ENCODE measurements at places on chromosomes 3 and 15. TPM values are rescaled to one million over a fixed set of nuclear protein-coding genes. Genes with fewer than 3 reads are reported as not detected.

- no peaks in the 10 kb centered on the region for H3K4me1 ChIP-seq
- no peak for DNase-seq
- H3K27ac ChIP-seq, result no peak overlapping the region
- H3K27me3 ChIP-seq, result no peaks in the 10 kb centered on the region
- no peaks in the 10 kb centered on the region for H3K36me3 ChIP-seq
These were observed 47.8 kb upstream of the ADGRG7 start for GRCh38 chr3:100561459-100562158.

DNA sequence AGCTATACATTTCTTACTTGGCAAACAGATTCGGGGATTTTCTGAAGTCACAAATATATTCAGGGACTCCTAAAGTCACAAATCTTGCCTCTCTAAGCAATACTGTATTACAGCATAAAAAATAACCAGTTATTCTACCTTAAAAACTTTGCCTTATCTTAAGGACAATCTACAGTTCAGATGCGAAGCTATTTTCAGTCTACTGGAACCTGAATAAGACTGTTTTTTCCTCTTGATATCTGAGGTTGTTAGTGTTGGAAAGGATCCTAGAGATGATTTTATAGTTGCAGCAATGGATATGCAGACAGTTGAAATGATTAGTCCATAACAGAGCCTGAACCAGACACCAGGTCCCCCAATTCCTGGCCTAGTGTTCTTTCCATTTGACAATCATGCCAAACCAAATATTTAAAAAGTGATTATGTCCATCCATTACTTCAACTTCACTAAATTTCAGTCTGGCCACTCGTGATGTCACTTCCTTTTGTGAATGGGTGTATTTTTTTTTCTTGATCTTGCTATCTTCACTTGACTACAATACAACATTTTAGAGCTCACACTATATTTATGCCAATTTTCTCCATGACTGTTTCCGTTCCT is 1.8 kb downstream of the HDGFL3 start:
- H3K4me1 ChIP-seq, result peaks cover 10% of the 10 kb centered on the region
- no peak for DNase-seq
- no peak overlapping the region for H3K4me3 ChIP-seq
- H3K27ac ChIP-seq, result no peak overlapping the region

- no peaks in the 10 kb centered on the region for H3K27me3 ChIP-seq
- H3K27ac ChIP-seq, result no peak overlapping the region
- peaks cover 41% of the 10 kb centered on the region for H3K4me1 ChIP-seq
These were observed 3.9 kb downstream of the GPD1L start for GRCh38 chr3:32110233-32110760.

TNIK gene
- polyA plus RNA-seq, result 14.7 TPM

TM4SF18 gene
- polyA plus RNA-seq, result not detected

GRCh38 chr15:73287019-73287418 is 81.7 kb downstream of the HCN4 start:
- no peaks in the 10 kb centered on the region for H3K27me3 ChIP-seq
- no peak overlapping the region for H3K27ac ChIP-seq
- H3K36me3 ChIP-seq, result no peaks in the 10 kb centered on the region
- no peak overlapping the region for H3K4me3 ChIP-seq
- DNase-seq, result no peak
- no peaks in the 10 kb centered on the region for H3K4me1 ChIP-seq

DNA sequence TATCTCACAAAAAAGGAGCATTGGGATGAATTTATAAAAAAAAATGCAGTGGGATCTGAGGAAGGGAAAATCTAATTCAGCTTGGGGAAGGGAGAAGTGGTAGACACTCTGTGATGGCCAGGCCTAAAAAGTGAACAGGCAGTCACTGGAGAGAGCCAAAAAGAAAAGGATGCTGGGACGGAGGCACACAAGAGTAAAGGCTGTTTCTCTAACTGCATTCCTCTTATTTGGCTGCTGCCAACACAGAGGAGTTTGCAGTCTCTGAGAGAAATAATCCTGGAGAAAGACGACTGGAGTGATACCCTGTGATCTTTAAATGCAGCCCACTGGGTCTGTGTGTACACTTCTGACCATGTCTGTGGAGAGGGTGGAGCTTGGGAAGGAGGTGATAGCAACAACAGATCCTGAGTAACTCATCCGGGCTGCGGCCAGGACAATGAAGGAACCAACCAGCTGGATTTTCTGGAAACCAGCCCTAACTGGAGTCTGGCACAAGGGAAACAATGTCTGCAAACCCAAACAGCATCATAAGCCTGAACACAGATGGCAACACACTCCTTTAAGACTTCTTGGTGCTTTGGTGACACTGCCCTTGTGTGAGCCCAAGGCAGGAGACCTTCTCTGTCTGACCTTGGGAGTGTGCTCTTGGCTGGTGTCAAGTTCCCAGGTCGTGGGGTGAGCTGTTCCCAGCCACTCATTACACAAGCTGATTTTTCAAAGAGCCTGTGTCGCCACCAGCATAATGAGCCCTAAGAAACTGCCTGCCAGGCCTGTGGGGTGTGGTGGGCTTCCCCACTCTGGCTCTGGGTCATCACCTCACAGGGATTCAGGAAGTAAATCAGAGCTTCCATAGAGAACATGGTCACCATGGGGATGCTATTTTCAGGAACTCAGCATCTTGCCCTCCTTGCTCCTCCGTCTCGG is 8.0 kb downstream of the FYCO1 start:
- no peak overlapping the region for H3K4me3 ChIP-seq
- H3K4me1 ChIP-seq, result peaks cover 66% of the 10 kb centered on the region
- peaks cover 31% of the 10 kb centered on the region for H3K36me3 ChIP-seq
- no peak for DNase-seq
- H3K27ac ChIP-seq, result no peak overlapping the region

- H3K27me3 ChIP-seq, result no peaks in the 10 kb centered on the region
- no peak overlapping the region for H3K27ac ChIP-seq
- H3K4me3 ChIP-seq, result no peak overlapping the region
These were observed 29.1 kb downstream of the DAPK2 start for GRCh38 chr15:64017082-64017588.

DNA sequence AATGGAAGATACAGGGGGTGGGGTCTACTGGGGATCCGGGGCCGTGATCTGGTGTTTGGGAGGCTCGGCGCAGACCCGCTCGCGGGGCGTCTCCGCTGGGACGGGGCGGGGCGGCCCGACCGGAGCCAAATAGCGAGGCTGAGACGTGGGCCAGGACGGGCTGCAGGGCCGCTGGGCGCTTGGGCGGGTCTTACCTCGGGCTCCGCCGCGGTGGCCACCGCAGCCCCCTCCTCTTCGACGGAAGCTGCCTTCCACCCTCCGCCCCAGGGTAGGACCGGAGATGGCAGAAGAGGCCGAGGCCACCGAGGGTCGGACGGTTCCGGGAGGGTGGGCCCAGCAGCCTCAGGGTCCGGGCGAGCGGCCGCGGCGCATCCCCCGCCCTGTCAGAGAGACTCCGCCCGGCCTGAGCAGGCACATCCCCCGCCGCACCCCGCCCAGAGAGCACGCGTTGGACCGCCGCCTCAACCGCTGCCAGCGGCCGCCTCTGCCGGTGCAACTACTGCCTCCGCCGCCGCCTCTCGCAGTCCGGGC is 399 bp downstream of the MYO9A start:
- DNase-seq, result peak; percentile 82
- H3K4me1 ChIP-seq, result peaks cover 18% of the 10 kb centered on the region
- H3K27me3 ChIP-seq, result no peaks in the 10 kb centered on the region

VGLL3 gene
- not detected for polyA plus RNA-seq

- no peaks in the 10 kb centered on the region for H3K4me1 ChIP-seq
- no peaks in the 10 kb centered on the region for H3K36me3 ChIP-seq
- DNase-seq, result no peak
- H3K4me3 ChIP-seq, result no peak overlapping the region
- no peak overlapping the region for H3K27ac ChIP-seq
These were observed 83.6 kb downstream of the NSUN3 start for GRCh38 chr3:94146455-94146854.

- no peak overlapping the region for H3K4me3 ChIP-seq
- H3K4me1 ChIP-seq, result no peaks in the 10 kb centered on the region
- no peaks in the 10 kb centered on the region for H3K27me3 ChIP-seq
- DNase-seq, result no peak
These were observed 196.4 kb downstream of the VGLL3 start for GRCh38 chr3:86794361-86795065.

DNA sequence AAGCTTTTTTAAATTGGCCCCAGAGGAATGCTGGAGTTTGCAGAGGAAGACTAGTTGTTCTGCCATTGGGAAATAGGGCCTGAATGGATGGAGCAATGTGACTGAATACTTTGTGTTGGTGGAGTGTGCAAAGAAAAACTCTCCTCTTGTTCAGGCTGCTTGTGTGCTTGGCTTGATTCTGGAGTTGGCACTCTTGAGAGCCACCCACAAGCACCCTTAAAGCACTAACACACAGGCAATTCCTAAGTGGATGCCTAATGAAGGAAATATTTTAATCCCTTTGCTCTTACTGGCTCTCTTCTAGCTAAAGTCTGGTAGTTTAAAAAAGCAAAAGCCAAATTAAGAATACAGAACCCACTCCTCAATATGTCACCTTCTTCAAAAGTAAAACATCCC is 304.4 kb upstream of the C2CD4B start:
- no peak for DNase-seq
- peaks cover 4% of the 10 kb centered on the region for H3K27me3 ChIP-seq
- no peak overlapping the region for H3K27ac ChIP-seq
- no peaks in the 10 kb centered on the region for H3K4me1 ChIP-seq
- no peaks in the 10 kb centered on the region for H3K36me3 ChIP-seq

GRCh38 chr3:63861306-63861705 is 2.3 kb downstream of the THOC7 start:
- H3K4me1 ChIP-seq, result peaks cover 27% of the 10 kb centered on the region
- no peaks in the 10 kb centered on the region for H3K36me3 ChIP-seq
- H3K27ac ChIP-seq, result peak overlapping the region; percentile 25
- no peak overlapping the region for H3K4me3 ChIP-seq
- no peak for DNase-seq

HACL1 gene
- polyA plus RNA-seq, result 44.8 TPM

ADAMTS9 gene
- polyA plus RNA-seq, result not detected

GRCh38 chr15:85865070-85865684 is 70.5 kb upstream of the KLHL25 start:
- no peak overlapping the region for H3K27ac ChIP-seq
- H3K27me3 ChIP-seq, result peaks cover 5% of the 10 kb centered on the region
- H3K4me1 ChIP-seq, result no peaks in the 10 kb centered on the region
- no peak overlapping the region for H3K4me3 ChIP-seq
- no peaks in the 10 kb centered on the region for H3K36me3 ChIP-seq

DNA sequence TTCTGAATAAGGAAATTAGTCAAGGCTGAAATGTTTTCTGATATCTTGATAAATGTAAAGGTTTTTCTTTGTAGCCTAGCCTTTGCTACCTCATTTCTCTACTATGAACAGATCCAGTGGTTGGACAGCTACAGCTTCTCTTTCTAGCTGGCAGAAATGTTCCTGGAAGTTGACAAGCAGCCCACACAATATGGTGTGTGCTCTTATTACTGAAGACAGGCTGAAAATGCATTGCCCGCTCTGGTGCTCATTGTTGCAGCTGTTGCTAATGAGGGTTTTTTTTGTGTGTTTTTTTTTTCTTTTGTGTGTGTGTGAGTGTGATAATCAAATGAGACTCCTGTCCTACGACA is 844.3 kb upstream of the SEMA6D start:
- DNase-seq, result no peak
- no peak overlapping the region for H3K4me3 ChIP-seq
- H3K4me1 ChIP-seq, result no peaks in the 10 kb centered on the region
- no peaks in the 10 kb centered on the region for H3K36me3 ChIP-seq
- no peak overlapping the region for H3K27ac ChIP-seq

DNA sequence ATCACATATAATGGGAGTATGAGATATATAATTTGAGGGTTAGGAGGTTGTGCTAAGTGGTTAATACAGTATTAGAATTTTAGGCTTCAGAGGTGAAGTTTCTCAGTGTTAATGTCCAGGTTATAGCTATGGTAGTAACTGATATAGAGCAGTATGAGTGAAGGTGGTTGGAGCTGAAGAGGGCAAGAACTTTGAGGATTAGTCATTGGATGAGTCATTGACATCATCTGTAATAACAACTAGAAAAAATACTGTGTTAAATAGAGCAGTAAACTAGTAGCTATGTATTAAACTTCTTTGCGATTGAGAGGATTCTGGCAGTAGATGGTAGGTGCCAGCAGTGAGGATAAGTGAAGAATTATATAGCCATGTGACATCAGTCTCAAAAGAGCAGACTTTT is 47.5 kb upstream of the EIF3J start:
- no peaks in the 10 kb centered on the region for H3K4me1 ChIP-seq
- H3K27me3 ChIP-seq, result no peaks in the 10 kb centered on the region
- no peak overlapping the region for H3K4me3 ChIP-seq
- no peak for DNase-seq

- no peaks in the 10 kb centered on the region for H3K36me3 ChIP-seq
- no peaks in the 10 kb centered on the region for H3K4me1 ChIP-seq
- H3K27me3 ChIP-seq, result no peaks in the 10 kb centered on the region
- no peak for DNase-seq
These were observed 971.4 kb downstream of the MCTP2 start for GRCh38 chr15:95202569-95203349.

DNA sequence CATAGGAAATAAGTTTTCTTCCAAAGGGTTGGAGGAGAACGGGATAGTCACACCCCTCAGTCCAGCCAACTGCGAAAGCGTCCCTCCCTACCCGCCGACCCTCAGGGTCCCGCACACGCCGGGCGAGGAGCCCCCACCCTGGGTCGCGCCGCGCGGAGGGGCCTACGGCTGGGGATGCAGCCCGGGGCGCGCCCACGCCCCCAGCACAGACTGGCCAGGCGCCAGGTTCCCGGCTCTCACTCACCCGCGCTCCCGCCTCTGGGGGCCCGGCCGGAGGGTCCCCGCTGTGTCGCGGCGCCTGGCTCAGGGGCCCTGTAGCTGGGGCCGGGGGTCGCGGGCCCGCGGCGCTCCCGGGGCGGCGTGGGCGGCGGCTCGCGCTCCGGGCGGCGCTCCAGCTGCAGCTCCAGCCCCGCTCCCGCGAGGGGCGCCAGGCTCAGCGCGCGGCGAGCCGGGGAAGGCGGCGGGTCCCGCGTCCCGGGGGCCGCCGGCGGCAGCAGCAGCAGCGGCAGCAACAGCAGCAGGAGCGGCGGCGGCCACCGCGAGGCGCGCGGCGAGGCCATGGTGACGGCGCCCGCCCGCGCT is 375 bp downstream of the HEG1 start:
- H3K4me3 ChIP-seq, result peak overlapping the region; percentile 90
- no peaks in the 10 kb centered on the region for H3K27me3 ChIP-seq
- peak; percentile 15 for DNase-seq
- peaks cover 52% of the 10 kb centered on the region for H3K4me1 ChIP-seq
- peak overlapping the region; percentile 86 for H3K27ac ChIP-seq

GRCh38 chr3:187066228-187066995 is 72.9 kb downstream of the RPL39L start:
- H3K27me3 ChIP-seq, result no peaks in the 10 kb centered on the region
- H3K4me3 ChIP-seq, result no peak overlapping the region
- peaks cover 65% of the 10 kb centered on the region for H3K36me3 ChIP-seq
- H3K27ac ChIP-seq, result no peak overlapping the region

All from CD4-positive, CD25-positive, alpha-beta regulatory T cell (primary cell).